EH (cell line): ENCODE measurements at places on chromosomes 7 and 10.

DNA sequence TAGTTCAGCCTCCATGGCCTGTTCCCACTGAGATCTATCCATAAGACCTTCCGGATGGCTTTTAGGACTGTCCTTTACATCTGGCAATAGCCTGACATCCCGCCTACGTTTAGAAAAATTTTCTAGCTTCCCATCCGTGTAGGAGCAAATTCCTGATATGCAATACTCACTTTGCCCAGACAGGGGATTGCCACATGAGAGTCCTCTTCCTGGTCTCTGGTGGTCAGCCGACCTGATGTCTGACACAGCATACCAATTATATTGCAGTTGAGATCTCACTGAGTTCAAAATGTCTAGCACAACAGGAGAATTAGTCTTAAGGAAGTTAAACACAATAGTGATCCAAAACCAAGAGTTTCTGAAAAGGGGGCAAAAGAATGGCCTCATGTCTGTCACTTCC lies 9.4 kb upstream of the ETV1 start:
- DNase-seq: no peak

DNA sequence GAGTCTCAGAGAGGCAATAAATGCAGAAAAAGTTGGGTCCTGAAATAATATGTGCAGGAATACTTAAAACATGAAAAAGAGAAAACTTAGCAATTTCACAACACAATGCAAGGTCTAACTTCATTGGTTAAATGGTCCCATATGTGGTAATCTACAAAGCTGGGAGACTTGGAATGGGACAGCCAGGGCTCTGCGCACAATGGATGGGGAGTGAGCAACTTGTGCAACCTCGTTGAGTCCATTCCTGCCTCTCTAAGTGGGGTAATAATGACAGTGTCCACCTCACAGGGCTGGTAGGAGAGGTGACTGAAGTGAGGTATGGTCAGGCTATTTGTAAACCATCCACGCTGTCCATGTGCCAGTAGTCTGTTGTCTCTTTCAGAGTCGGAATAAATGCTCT lies 11.8 kb upstream of the EMX2 start:
- DNase-seq: no peak

DNA sequence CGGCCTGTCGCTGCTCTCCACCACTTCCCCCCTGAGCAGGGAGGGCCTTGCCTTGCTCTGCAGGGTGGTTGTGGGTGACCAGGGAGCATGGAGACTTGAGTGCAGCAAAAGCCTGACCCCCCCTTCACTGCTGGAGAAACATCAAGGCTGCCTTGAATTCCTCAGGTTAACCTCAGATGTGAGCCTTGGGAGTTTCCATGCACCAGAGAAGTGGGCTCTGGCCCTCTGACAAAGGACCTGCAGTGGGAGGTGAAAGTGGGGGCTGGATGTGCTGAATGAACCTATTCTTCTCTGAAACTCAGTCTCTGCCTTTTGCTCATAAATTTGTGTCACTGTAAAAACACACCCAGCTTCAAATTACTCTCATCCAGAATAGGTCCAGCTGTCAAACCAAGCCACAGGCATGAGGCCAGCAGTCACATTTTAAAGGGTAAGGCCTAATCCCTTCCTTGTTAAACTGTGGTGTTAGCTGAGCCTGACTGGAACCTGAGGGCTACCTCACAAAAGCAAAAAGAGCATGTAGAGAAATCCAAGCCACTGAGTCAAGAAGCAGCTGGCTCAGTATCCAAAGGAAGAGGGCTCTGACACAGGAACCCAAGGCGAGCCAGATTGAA lies 356.8 kb downstream of the CCSER2 start:
- no peak for DNase-seq

GRCh38 chr10:105597312-105597711 lies 956.2 kb downstream of the SORCS3 start:
- DNase-seq: no peak

GRCh38 chr10:34281661-34282582 lies 533.2 kb downstream of the PARD3 start:
- peak; percentile 11 for DNase-seq

- no peak for DNase-seq
These were observed 31.4 kb downstream of the SHH start for GRCh38 chr7:155780884-155781283.

- DNase-seq: peak; percentile 63
These were observed 3.8 kb upstream of the GTF2IRD1 start for GRCh38 chr7:74449809-74450397.

- peak; percentile 50 for DNase-seq
These were observed 1.5 kb downstream of the RGS10 start for GRCh38 chr10:119541046-119541445.

- DNase-seq: no peak
These were observed 200.5 kb upstream of the KIAA1217 start for GRCh38 chr10:24008164-24009091.

GRCh38 chr7:133846203-133846945 lies 280.8 kb upstream of the LRGUK start:
- no peak for DNase-seq

DNA sequence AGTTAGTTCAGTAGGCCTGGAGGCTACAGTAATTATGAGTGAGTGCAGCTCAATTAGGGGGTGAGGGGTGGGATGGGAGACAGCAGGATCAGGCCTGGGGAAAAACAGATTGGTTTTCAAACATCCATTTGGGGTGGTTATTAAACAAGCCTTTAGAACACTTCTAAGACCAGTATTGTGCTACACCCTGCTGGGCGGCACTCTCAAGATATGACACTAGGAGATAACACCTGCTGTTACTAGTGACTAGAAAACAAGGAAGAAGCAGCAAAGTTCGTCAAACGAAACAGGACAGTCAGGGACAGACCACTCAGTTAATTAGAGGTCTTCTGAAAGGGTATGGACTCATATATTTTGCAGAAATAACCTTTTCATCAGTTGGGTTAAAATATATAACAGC lies 353.6 kb downstream of the PTEN start:
- no peak for DNase-seq

DNA sequence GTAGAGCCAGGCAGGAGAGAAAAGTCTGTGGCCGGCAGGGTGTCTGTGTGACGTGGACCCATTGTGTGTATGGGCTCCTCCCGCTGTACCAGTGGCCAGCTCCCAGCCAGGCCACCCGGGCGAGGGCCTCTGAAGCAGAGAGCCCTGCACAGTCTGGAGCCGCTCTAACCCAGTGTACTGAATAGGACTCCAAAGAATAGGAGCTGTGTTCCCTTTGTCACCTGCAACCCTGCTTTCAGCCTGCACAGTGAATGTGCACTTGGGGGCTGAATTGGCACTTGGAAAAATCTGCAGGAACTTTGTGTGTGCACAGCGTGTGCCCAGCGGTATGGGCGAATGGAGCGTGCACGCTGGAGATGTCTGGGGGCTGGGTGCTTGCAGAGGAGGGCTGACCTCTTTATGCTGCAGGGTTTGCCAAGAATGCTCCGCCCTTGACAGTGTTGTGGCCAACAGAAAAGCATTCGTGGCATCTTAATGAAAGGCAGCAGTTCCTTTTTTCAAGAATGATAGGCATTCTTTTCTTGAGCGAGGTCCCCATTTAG lies 216.2 kb downstream of the AUTS2 start:
- peak; percentile 48 for DNase-seq

DNA sequence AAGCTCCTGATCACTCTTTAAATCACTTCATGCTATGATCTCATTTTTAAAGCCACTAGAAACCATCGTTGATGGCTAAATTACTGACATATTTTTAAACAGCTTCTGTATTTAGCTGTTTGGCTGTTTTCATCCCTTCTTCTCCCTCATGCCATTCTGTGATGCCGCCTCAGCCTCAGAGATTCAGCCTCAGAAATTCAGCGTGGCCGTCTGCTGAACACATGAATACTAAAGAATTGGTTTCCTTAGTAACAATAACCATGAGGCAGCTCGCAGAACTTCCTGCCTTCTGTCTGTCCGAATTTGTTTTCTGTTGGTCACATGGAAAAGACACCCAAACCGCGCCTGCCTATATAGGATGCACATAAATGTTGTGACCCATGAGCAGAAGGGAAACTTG lies 31.0 kb upstream of the FZD1 start:
- DNase-seq: peak; percentile 18

DNA sequence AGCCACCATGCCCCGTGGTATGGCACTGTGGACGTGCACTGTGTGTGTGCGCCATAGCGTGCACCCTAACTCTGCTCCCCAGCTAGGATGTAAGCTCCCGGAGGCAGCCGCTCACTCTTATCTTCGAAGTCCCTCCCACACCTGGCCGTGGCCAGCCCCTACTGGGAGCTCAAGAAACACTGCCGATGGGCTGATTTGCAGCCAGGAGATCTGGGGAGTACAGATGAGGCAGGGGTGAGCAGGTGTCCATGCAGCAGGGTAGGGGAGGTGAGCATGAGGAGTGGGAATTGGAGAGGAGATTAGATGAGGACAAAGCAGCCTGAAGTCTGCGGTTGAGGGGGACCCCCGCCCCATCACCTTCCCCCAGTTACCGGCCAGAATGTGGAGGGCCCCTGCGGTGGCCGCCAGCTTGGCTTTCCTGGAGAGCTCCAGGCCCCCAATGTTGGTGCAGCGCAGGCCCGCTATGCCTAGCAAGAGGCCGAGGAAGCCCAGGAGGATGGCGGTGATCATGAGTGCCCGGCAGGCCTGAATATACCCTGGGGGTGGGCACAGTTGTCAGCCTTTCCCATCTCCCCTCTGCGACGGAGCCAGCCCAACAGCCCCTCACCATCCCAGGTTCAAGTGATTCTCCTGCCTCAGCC lies 3.6 kb downstream of the CLDN15 start:
- no peak for DNase-seq

GRCh38 chr10:5609952-5610616 lies 56.3 kb downstream of the ASB13 start:
- no peak for DNase-seq

GRCh38 chr7:37666026-37666799 lies 17.4 kb upstream of the GPR141 start:
- DNase-seq: no peak

- DNase-seq: no peak
These were observed 10.4 kb upstream of the LMBR1 start for GRCh38 chr7:156903232-156903909.

DNA sequence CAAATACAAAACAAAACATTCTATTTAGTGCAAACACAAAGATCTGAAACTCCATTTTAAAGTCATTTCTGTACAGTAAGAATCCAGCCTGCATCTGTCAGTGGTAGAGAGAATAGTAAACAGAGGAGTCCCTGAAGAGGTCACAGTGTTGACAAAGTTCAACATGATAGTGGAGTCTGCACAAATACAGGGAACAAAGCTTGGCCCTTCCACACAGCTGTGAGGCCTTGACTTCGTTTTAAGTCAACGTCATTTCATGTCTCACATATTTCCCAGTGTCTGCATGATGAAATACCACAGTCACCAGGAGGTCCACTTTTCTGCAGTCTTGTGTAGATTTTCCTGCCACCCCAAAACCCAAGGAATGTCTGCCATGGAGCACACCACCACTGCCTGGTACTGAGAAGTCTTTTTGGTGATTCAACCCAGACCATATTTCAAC lies 33.0 kb downstream of the CYP26A1 start:
- DNase-seq: peak; percentile 80

DNA sequence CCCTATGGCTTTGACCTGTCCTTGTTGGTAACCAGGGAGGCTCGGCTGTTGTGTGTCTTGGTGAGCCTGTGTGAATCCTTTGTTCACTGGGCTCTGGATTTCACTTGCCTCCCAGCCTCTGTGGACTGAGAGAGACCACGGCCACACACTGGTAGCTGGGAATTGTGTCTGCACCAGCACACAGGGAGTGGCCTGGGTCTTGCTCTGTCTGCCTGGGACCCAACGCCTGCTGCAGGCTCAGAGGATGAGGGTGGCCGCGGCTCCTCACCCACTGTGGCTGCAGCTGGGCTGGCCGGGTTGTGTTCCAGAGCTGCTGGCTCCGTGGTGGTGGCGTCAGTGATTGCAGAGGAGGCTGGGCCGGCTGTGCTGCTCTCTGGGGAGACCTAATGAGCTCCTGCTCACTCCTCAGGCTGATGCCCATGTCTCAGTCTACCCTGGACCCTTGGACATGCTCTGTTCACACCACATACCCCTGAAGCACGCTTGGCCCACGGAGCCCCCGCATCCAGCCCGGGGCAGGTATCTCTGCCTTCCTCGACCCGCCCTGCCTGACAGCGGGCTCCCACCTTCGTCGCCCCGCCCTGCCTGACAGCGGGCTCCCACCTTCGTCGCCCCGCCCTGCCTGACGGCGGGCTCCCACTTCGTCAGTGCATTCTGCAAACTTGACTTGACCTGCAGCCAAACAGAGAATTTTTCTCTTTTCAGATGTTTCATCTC lies 328.5 kb downstream of the ADARB2 start:
- DNase-seq: no peak

- DNase-seq: no peak
These were observed 96.2 kb downstream of the APBB1IP start for GRCh38 chr10:26534384-26534783.

DNA sequence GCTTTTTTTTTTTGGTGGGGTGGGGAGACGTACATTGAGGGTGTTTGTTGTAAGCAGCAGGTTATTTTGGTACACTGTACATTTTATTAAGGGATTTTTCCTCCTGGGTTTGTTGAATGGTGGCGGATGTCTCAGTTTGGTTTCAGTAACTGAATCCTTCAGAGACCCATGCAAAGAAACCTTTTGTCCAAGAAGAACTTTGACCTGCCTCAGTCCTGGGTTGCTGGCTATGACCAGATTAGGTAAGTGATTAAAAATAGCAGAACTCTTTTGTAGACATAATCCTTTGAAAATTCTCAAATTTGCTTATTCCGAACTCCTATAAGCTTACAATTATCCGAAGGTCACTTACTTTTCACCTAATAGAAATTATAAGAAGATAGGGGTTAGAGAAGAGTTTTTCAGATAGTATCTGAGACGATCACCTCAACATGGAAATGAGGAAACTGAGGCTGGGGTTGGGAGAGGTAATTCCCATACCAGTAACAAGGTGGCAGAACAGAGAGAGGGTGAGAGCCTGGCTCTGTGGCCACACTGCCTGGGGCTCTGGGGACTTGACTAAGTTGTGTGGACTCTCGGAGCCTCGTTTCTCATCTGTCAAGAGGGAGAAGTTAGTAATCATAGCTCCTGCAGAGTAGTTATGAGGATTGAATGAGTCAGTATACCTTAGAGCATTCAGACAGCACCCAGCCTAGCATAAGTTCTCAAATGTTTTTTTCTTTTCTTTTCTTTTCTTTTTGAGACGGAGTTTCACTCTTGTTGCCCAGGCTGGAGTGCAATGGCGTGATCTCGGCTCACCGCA lies 87.4 kb downstream of the CCNY start:
- DNase-seq: peak; percentile 80

- DNase-seq: peak; percentile 25
These were observed 80.1 kb upstream of the PRSS1 start for GRCh38 chr7:142669074-142669654.

- DNase-seq: peak; percentile 81
These were observed 197.9 kb downstream of the HDAC9 start for GRCh38 chr7:18693406-18693805.

- peak; percentile 23 for DNase-seq
These were observed 47.7 kb upstream of the TRIL start for GRCh38 chr7:29005829-29006228.
